ENCODE measurements at places on chromosomes 1 and 21.
A peak's percentile ranks its signal among the peaks of the same experiment; 100 is the strongest.

DNA sequence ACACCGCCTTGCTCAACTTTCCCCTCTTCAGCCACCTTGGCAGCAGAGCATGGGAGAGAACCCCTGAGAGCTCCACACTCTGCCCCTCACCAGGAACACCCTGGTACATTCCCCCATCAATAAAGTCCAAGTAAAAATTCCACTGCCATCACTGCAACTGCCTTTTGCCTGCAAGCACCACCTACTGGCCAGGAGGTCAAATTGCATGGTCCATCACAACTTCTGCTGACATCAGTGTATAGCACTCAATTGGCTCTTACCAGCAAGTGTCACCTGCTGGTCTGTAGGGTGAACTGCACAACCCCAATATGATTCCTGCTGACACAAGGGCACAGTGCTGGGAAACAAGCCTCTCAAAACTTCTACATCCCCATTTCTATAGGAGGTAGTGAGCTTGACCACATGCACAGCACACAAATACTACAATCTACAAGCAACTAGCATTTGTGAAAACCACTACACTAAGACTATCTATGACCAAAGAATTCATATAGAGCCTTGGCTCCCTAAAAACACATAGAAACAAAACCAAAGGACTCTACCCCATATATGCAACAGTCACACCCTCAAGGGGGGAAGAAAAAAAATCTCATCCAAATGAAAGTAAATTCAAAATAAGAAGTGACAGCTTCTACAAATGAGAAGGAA is 69.2 kb downstream of the FASLG start:
- DNase-seq: peak; percentile 37

DNA sequence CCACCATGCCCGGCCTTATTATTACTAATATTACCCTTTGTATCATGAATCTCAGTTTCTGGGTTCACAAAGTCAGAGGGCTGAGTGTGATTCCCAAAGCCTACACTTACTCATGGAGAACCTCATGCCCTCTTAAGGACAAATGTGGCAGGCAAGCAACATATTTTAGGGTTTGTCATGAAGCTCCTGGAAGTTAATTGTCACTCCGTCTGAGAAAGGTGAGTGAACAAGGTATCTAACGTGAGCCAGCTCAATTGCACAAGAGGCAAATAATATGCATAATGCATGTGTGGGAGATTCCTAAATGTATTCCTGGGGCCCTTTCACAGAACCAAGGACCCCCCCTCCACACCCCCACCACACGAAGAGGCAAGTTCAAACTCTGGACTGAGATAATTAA is 10.1 kb upstream of the TIAM1 start:
- no peak for DNase-seq

DNA sequence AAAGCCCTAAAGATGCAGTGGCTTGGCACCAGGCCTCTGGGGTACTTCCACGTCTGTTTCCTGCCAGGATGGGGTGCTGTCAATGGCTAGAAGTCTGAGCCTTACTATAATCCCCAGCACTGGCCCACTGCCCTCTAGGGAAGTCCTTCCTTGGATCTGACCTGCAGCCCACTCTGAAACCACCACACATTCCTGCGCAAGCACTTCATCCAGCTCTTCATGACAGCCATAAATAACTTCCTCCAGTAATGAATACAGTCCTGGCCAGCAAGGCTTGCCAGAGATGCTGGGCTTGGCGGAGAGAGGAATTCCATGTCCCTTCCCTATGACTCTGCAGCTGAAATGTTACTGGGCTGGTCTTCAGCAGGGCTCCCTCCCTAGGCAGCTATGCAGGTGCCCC is 32.6 kb downstream of the ALPL start:
- no peak for DNase-seq

DNA sequence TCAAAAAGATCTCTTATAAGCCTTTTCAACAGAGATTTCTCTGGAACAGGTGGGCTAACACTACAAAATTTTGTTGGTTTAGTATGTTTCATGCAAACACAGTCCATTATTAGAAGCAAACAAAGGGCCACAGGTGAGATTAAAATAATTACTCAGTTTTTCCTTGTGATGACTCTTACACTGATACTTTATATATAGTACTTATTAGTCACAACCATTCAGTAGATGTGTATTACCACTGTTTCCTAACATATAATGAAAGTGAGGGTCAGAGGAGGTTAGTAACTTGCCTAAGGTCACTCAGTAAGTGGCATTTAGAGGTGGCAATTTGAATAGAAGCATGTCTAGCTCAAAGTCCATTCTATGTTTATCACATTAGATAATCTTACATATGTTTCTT is 44.2 kb downstream of the CYYR1 start:
- DNase-seq: no peak

GRCh38 chr1:151715726-151716404 is 738 bp downstream of the CELF3 start:
- DNase-seq: no peak

DNA sequence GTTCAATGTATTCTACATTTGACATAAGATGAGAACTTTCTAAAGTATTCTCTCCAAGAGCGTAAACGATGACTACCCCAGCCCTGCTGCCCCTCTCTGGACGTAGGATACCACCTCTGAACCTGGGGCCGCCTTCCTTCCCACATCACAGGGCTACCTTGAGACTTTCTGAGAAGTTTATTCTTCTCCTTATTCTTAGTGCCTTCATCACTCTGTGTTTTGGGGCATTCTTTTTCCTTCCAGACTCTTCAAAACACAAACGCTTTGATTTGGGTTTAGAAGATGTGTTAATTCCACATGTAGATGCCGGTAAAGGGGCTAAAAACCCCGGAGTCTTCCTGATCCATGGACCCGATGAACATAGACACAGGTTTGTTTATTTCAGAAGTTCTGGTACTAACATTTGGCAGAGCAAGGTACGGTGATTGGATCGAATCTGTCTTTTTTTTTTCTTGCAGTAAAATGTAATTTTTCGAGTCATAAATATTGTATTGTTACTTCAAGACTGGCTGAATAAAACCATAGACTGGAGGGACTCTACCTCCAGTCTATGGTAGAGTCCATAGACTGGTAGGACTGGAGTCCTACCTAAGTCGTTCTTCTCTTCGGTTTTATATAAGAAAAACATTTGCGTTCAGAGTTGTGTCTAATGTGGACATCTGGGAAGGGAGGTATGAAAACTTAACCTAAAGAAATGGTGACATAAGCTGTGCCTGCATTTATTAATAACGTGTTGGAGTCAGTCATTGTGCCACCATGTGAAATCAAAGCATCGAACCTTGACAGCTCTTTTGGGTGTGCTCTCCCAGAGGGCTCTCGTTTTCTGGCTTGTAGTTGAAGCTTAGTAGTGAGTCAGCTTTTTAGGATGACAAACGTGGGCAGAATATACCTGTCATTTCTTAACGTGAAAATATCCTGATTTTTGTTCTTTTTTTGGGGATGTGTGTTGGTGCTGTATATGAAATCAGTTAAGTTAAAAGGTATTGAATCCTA is 1.2 kb downstream of the MAN1A2 start:
- DNase-seq: no peak

- no peak for DNase-seq
Observed at GRCh38 chr1:101420406-101420805, 183.6 kb downstream of the S1PR1 start.

Data from stimulated activated CD8-positive, alpha-beta memory T cell treated with anti-CD3 and anti-CD28 coated beads, Interleukin-7, amount 100 ng/mL, for 48 hours (primary cell).